ENCODE measurements at places on chromosomes 13 and 19.
A peak's percentile ranks its signal among the peaks of the same experiment; 100 is the strongest.

- no peak for DNase-seq
Measured at GRCh38 chr13:28889086-28889732, 69.1 kb downstream of the MTUS2 start.

- DNase-seq: no peak
Measured at GRCh38 chr13:37534676-37535075, 63.9 kb downstream of the POSTN start.

GRCh38 chr13:43942286-43942685, 62.6 kb downstream of the LACC1 start:
- no peak for DNase-seq

DNA sequence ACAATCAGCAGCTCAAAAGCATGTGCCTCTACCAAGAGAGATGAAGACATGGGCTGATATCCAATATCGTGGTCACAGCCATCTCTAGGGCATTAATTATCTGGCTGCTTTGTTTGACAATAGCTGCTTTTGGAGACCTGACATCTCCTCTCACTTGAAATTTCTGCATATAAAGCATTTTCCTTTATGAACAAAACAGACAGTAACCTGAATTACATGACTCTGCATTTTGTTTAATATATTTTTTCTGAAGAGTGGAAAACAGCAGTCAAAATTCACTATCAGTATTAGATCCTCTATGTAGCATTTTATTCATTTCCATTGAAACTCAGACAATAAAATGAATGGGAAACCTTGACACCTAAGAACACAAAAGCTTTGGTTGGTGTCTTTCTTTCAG, 42.4 kb upstream of the ESD start:
- no peak for DNase-seq

- DNase-seq: no peak
Measured at GRCh38 chr13:30832845-30833332, 73.2 kb upstream of the MEDAG start.

- no peak for DNase-seq
Measured at GRCh38 chr13:98792785-98793495, 40.5 kb upstream of the SLC15A1 start.

DNA sequence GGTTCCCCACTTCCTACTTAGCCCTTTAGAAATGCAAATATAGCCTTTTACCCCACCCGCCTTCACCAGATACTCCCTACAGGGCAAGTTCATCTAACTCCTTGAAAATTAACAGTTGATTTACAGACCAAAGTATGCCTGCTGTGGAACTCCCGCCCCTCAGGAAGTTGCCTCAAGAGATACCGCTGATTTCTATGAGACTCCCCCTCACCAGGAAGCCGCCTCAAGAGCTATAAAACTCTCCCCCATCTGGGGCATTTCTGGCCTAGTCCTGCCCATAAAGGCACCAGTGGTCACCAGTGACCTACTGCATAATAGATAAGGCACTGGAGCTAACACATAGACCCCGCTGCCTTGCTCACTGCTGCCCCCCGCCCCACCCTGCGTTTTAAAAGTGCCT, 201.7 kb upstream of the UBL3 start:
- DNase-seq: no peak

DNA sequence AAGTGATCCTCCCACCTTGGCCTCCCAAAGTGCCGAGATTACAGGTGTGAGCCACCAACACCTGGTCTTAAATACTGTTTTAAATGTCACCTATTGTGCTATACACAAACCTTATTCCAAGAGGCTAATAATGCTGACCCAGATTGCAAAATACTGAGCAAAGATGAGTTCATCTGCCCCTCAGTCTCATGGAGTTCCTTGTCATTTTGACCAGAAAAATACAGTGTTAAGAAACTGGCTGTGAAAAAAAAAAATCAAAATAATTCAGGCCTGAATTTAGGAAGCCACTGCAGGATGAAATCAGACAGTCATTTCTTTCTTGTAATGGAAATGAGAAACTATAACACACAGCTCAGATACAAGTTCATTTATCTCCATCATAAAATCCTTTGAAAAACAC, 59.9 kb downstream of the TBC1D4 start:
- no peak for DNase-seq

DNA sequence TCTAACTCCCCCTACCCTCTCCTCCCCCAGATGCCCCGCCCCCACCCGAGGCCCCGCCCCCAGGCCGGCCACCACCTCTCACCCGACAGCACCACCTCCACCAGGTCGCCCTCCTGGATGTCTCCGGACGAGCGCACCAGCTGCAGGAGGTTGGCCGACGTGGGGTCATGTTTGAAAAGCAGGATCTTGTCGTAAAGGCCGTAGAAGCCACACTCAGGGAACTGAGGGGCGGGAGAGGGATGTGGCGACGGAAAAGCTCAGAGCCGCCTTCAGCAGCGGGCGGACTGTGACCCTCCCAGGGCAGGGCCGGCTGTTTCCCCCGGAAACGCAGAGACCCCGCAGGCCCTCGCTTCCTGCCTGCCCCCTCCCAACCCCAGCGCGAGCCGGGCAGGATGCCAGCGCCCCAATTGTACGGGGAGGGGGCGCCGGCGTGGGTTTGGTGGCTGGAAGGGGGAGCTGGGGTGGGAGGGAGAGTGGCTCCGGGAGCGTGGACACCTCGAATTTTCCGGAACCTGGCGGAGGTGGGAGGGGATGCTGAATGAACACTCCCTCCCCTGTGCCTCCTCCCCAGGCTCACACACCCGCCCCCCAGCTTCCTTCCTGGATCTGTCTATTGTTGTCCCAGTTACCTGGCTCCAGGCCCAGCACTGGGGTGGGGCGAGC, 3.0 kb downstream of the PRKD2 start:
- DNase-seq: peak; percentile 43

DNA sequence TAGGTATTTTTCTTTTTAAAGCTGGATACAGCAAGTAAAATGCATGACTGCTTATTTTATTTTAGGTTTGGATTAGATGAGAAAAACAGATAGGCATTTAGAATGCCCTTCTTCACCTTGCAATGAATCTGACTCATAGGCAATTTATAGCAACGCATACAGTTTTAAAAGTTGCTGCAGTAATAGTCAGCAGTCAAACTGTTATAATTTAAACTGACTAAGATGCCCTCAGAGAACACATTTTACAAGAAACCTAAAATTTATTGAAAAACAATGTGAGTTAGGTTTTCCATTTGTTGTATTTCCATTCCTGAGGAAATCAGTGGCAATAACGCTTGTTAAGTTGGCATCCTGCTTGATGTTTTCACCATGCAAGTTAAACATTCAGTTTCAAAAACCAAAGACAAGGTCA, 1128.2 kb upstream of the PCDH9 start:
- no peak for DNase-seq

GRCh38 chr19:3573162-3573857, 566 bp downstream of the HMG20B start:
- no peak for DNase-seq

GRCh38 chr19:38044267-38045111, 137.5 kb downstream of the SIPA1L3 start:
- DNase-seq: no peak

DNA sequence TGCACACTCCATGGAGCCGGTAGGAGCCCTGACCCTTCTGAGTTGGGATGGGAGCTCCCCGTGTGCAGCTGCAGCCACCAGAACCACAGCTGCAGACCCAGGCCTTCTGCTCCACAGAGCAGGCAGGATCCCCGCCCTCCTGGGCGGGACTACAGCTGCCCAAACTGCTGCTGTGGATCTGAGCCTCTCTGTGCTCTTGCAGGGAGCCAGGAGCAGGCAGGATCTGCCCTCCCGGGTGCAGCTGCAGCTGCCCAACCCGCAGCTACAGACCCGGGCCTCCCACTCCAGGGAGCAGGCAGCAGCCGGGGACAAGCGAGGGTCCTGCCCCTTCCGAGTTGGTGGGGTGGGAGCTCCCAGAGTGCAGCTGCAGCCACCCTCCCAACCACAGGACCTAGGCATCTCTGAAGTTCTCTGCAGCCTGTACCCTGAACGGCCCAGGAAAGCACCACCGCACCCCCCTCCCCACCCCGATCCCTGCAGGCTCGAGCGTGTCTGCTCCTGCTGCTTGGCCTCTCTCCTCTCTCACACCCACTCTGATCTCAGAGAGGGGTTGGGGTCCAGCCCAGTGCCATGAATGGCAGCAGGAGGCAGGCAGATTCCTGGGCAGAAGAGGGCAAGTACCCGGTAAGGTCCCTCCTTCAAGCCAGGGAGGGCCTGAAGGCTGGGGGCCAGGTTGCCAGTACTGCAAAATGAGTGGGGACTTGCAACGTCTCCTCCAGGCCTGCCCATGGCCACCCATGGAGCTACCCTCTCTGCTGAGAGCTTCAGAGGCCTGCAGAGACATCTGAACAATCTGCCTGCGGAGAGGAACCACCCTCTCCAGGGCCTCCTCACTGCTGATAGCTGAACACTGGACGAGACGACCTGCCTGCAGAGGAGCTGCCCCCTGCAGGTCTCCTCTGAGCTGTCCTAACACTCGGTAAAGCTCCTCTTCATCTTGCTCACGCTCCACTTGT, 16.4 kb upstream of the EMP3 start:
- DNase-seq: peak; percentile 45

- no peak for DNase-seq
Measured at GRCh38 chr19:15419413-15420025, 731 bp upstream of the AKAP8L start.

GRCh38 chr19:35784503-35785338, 9.4 kb downstream of the ARHGAP33 start:
- no peak for DNase-seq

DNA sequence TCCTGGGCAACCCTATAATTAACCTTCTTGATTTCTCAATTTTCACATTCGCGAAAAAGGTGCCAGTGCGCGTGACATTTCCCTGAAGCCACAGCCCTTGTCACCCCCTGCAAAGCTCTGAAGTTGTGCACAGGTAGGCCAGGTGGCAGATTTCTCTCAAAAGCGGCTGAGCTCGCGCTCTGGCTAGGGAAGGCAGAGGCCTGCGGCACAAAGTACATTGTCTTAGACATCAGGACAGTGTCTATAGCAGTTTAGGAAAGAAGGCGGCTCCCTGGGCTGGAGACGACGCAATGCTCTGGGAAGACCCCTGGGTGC, 42.9 kb upstream of the ZNF14 start:
- peak; percentile 10 for DNase-seq

GRCh38 chr19:37943480-37943879, 36.5 kb downstream of the SIPA1L3 start:
- no peak for DNase-seq

DNA sequence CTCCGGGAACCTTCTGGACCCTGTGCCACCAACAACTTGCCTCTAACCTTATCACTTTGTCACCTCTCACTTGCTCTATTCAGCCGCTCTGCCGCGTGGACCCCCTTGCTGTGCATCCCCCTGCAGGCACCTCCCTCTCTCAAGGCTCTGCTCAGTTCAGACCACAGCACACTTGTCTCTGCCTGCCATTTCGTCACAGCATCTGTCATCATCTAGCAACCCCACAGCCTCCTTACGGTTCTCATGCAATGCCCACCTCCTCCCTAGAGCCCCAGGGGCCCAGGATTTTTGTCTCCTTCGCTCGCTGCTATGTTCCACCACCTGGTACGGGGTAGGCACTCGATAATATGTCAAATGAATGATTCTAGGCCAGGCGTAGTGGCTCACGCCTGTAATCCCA, 4.8 kb downstream of the HAUS8 start:
- DNase-seq: no peak

- DNase-seq: no peak
Measured at GRCh38 chr13:59270327-59270726, 893.4 kb downstream of the DIAPH3 start.

DNA sequence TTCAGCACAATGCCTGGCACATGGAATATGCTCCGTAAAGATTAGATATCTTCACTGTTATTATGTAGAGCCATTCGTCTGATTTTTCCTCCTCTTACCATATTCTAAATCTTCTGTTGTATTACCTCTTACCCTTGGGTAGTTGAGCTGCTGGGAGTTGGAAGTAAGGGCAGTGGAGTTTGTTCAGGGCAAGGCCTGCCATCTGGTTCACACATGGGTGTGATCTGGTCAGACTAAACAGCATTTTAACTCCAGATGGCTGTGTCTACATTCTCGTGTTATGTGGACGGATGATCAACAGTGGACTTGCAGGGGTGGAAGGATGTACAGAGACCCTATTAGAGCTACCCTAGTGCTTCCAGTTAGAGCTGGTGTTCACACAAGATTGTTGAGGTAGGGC, 164.9 kb downstream of the ZIC5 start:
- no peak for DNase-seq

GRCh38 chr19:23999821-24000610, 85.3 kb downstream of the ZNF726 start:
- DNase-seq: no peak

GRCh38 chr19:45090034-45090433, 2.9 kb upstream of the PPP1R37 start:
- no peak for DNase-seq
